ENCODE measurements at places on chromosomes 3 and 15.
A peak's percentile ranks its signal among the peaks of the same experiment; 100 is the strongest.

DNA sequence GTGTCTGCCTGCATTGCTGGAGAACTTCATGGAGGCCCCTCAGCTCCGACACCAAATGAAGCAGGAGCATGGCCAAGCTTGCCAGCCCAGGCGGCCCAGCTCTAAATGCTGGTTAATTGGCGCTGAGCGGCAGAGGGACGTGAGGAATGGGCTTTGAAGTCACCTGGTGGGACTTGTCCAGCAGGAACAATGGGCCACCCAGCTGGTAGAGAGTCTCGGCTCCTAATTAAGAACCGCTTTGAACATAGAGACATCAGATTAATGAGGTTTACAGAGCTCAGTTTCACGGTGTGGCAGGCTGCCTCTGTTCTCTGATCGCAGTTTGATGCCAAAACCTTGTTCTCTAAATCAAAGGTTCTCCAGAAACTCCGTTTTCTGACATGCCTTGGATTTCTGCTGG lies 77.5 kb upstream of the LINGO1 start:
- DNase-seq = no peak

DNA sequence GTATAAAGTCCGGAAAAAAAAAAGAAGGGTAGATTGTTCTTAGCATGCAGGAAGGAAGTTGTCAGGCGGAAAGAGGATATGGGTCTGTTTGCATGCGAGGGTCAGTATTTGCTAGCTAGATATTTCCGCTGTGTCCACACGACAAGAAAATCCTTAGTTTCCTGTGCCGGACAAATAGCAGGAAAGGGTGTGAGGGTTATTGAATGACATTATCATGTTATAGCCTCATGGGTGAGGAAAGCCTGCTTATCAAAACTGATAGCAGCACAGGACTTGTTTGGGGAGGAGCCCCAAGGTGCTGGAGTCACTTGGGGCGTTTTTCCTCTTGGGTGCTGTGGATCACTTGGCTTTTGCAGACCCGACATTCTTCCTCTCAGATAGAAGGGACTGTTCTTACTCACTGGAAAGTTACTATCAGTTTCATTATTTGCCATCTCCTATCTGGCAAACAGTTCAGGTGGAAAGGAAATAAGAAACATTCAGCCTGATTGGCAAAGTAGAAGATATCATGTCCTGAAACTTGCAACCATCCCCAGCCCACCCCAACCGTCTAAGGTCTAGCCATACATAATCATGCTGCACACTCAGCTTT lies 127.2 kb upstream of the DPH6 start:
- DNase-seq = no peak

DNA sequence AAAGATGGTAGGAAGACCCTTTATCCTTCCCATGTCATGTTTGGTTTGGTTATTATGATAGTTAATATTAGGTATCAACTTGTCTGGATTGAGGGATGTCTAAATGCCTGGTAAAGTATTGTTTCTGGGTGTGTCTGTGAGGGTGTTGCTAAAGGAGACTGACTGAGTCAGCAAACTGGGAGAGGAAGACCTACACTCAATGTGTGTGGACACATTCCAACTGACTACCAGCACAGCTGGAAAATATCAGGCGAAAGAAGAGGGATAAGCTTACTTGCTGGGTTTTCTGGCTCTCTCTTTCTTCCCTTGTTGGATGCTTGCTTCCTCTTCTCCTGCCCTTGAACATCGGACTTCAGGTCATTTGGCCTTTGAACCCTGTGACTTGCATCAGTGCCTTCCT lies 1227.6 kb upstream of the EPHA6 start:
- DNase-seq = no peak

- DNase-seq = no peak
Measured at GRCh38 chr3:78814893-78815562, 952.8 kb downstream of the ROBO1 start.

DNA sequence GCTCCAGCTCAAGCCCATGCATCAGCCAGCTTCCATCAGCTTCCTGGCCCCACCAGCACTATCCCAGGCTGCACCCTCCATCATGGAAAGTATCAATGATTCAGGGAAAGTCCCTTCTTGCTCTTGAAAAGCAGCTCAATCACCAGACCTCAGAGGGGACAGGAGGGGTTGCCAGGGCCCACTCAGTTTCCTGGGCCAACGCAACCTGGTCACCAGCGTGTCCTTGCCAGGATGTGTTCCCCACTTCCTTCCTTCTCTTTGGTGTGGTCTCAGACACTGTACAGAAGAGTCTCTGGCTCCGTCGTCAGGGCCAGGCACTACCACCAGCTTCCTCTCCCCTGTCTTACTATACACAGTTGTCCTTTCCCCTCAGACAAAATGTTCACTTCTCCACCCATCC lies 3.0 kb downstream of the HDC start:
- no peak for DNase-seq

- peak; percentile 49 for DNase-seq
Measured at GRCh38 chr15:36156879-36157427, 422.5 kb upstream of the CDIN1 start.

DNA sequence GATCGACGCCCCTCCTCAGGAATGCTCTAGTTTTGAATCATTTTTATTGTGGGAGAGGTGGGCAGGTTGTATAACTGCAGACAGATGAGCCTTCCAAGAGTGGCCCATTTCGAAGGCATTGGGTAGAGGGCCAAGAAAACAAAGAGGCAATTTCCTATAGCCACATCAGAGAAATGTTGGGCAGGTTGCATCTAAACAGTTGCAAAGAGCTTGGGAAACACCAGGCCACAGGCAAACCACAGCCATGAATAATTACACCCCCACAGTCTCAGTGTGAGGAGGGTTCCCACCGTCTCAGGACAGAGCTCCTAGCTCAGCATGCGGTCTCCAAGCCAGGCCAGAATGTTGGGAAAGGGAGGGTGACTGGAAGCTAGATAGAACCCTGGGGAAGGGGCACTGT lies 257.3 kb downstream of the ABHD5 start:
- DNase-seq = peak; percentile 73

GRCh38 chr15:91264651-91265351 lies 164.7 kb downstream of the SV2B start:
- no peak for DNase-seq

- no peak for DNase-seq
Measured at GRCh38 chr15:64216196-64216595, 53.4 kb upstream of the PPIB start.

DNA sequence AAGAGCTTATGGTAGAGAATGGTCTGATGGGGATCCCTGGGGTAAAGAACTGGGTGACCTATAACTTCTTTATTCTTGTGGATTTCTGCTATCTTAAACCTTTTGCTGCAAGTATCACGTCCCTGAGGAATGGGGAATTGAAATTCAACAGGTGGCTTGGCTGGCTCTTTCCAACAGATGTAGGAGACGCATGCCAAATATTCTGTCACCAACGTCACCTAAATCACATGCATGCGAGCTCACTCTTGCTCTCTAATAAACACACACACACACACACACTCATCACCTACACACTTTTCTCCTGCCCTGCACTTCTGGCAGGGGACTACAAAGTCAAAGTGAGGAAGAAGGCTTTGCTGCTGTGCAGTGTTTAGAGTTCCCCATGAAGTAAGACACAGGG lies 145.8 kb upstream of the NECTIN3 start:
- DNase-seq = no peak

DNA sequence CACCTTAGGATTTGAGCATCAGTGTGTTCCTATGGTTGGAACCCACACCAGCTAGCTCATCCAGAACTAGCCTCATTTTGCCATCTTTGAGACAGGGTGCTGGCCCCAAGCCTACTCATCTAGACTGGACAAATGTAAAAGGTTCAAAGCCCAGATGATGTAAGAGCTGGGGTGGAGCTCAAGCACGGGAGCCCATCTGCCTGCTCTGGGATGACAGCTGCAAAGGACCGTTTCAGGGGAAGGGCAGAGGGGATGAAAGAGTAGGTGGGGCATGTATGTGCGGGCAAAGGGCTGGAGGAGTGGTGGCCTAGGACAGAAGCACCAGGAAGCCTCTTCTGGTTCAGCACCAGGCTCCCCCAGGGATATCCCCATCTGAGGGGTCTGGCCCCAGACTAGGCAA lies 15.8 kb downstream of the CLK3 start:
- DNase-seq = no peak

- no peak for DNase-seq
Measured at GRCh38 chr3:43689766-43690399, 855 bp upstream of the ABHD5 start.

GRCh38 chr3:25453619-25454004 lies 25.5 kb downstream of the RARB start:
- no peak for DNase-seq

DNA sequence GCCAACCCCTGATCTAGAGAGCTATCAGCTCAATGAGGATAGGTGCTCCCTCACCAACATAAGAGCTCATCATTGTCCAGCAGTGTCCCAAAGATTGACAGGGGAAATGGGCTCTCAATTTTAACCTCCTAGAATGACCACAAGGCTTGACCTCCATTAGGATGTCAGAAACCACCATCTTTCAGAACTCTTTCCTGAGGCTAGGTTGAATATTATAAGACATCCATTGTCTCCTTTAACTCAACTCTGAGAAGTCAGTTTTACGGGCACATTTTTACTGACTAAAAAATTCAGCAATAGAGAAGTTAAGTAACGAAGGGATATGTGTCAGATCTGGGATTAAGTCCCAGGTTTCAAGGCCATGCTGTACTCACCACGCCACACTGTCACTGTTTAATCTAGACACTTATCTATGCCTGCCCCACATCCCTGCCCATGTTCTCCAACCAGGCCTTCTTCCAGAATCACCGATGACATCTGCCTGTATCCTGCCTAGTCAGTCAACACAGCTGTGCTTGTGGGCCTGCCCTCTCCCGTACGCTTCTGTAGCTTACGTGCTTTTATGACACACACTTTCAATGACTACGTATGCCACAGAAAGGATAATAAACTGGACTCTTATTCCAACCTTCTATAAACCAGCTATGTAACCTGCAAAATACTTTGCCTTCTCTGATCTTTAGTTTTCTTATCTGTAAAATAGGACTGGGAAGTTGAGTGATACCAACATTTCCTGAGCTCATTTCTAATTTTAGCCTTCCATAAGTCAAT lies 17.1 kb upstream of the MUC13 start:
- no peak for DNase-seq

DNA sequence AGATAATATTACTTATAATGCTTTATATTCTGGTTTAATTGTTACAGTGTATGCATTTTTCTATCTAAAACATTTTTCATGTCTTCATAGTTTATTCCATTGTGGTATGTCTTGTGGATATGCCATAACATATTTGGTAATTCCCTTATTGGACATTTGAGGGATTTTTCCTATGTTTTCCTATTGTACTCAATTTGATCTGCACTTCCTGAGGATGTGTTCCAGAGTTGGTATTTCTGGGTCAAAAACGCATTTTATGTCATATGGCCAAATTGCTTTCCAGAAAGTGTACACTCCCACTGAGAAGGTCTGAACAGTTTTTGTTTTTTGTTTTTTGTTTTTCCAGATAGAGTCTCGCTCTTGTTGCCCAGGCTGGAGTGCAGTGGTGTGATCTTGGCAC lies 6.8 kb downstream of the ARL8B start:
- DNase-seq = no peak

- DNase-seq = no peak
Measured at GRCh38 chr3:23312866-23313265, 109.7 kb downstream of the UBE2E2 start.

- DNase-seq = no peak
Measured at GRCh38 chr3:100850701-100851100, 141.4 kb downstream of the TFG start.

DNA sequence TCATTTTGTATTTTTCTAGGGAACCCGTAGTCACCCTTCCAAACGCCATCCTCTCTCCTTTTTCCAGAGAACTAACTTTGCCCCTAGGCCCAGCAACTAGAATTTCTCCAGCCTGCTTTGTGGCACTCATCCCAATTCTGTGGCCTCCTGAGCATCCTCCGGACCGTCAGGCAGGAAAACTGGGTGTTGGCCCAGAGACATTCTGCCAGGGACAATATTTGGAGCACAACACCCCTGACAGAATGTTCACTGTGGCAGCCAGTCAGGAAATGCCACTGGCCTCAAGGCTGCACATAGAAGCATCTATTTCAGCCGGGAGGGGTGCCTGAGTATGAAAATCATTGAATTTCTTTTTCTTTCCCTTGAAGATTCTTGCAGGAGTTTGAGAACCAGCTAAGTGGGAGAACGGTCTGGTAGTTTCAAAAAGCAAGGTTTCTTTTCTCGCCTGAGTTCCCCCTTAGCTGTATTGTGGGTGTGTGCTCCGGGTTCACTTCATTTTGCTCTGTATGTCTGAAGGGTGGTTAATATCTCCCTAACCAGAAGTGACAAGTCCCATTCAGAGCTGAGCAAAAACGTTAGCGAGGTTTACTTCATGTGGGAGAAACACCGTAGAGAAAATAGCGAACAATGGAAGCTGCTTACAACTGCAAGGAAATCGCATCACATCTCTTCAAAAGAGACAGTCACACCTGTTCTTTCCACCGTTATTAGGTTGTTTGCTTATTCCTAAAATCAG lies 108.1 kb upstream of the TPM1 start:
- no peak for DNase-seq

- no peak for DNase-seq
Measured at GRCh38 chr3:21234933-21235332, 516.1 kb downstream of the ZNF385D start.

GRCh38 chr15:80211976-80212375 lies 40.0 kb downstream of the CTXND1 start:
- DNase-seq = no peak

- no peak for DNase-seq
Measured at GRCh38 chr3:138933981-138934691, 12.8 kb downstream of the FOXL2 start.

DNA sequence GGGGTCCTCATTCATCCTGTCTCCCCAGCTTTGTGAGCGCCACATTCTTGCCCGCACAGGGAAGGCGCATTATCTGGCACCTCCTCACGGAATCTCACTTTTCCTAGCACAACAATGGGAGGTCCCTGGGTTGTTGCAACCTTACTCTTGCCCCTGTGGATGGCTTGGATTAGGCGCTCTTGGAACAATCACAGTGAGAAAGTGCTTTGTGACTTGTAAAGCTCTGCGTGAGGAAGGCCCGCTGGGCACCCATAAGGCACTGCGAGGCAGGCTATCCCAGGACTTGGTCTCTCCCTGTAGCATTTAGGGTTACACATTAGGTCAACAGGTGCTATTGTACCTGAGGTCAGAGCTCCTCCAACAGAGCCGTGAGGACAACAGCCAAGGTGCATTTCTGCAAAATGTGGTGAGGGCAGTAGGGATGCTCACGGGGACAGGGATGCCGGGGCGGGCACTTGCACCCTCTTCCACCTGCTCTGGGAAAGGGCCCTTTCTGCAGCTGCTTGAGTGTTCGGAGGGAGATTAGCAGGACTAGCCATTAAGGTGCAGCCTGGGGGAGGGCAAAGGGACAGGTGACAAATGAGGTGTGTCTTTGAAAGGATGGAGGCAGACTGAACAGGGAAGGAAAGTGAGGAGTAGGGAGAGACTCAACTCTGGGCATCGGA lies 13.9 kb upstream of the LRRC15 start:
- no peak for DNase-seq

DNA sequence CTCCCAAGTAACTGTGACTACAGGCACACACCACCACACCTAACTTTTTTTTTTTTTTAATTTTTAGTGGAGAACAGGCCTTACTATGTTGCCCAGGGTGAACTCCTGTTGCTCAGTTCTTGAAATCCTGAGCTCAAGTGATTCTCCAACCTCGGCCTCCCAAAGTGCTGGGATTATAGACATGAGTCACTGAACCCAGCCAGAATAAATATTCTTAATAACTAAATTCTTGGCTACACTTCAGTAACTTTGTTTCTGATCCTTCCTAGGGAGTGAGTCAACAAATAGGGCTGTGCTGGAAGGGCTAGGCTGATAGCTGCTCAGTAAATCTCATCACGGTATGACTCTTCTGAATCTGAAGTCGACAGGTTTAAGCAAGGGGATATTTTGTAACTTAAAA lies 56.6 kb downstream of the P3H2 start:
- DNase-seq = peak; percentile 84

GRCh38 chr3:81788044-81788443 lies 26.6 kb upstream of the GBE1 start:
- DNase-seq = no peak
